ENCODE measurements at places on chromosomes 1 and 21.

GRCh38 chr21:25709684-25710265, 24.9 kb downstream of the ATP5PF start:
- no peak for DNase-seq

DNA sequence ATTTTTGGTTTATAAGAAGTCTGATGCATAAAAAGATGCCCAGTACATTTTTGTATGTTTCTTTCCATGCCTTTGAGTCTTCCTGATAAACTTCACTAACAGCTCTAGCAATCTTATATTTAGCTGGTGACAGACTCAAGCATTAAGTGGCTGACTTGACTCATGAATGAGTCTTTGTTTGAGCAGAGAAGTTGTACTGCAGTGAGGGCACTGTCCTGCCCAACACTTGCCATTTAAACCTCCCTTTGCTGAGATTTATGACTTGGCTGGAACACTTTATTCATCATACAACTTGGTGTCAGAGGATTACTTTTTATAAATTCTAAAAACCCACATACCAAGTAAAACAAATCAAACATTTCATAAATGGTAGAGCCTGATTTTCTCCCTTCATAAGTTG, 14.6 kb upstream of the CAMSAP2 start:
- no peak for DNase-seq

GRCh38 chr1:182397653-182398393, 2.6 kb downstream of the TEDDM1 start:
- no peak for DNase-seq

DNA sequence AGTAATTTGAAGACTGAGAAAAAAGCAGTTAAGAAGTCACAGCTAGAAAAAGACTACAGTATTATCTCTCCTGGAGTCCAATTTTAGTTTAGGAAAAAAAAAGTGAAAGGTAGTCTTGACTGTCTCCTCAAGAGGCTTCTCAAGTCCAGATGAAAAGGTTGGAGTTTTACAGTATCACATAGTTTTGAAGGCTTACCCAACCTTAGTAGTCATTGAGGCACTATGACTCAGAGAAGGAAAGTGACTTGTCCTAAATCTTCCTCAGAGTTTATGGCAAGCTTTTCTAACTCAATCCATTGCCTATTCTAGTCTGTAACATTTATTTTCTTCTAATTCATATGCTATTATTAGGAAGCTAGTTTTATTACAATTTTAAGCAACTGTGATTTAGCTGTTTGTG, 174.9 kb downstream of the DPYD start:
- no peak for DNase-seq

- no peak for DNase-seq
These were observed 21.3 kb upstream of the PRSS38 start for GRCh38 chr1:227793948-227794816.

DNA sequence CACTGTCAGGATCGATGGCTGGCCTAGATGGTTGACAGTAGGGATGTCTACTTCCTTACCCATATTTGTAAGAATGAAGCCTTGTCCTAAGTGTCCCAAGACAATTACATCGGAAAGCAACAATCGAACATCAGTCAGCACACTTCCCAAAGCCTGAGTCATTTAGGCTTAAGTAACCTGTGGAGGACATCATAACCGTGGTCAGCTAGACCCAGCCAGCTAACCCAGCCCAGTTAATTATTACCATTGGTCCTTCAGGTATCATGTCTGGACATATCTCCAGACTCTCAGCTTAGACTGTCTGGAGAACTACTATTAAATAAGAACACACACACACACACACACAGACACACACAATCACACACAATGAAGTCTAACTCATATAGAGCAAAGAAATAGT, 264.7 kb downstream of the TRABD2B start:
- no peak for DNase-seq

- DNase-seq: no peak
These were observed 5.9 kb downstream of the LHX9 start for GRCh38 chr1:197923038-197923437.

DNA sequence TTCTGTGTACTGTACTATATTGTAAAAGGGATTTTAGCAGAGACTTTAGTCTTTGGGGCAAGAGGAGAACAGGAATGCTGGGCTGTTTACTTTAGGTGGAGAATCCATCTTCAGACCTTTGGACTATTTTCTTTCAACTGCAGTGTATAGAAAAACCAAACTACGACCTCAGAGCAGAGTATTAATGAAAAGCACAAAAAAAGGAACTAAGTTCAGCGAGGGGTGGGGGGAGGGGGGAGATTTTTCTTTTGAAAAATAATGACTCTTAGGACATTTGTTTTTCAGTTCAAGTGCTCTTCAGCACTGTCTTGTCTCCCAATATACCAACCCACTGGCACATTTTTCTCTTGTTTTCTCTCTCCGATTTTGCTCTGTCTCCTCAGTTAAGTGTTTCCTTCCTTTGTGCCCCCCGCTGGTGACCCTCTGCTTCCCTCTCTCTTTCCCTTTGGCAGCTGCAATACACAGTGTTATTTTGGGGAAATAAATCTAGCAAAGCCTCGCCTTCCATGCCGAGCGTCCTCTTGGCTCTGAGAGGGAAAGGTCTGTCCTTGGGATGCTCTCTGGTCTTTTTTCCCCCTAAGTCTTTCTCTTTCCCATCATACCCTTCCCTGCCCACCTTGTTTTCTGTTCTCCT, 44.8 kb downstream of the ACP6 start:
- no peak for DNase-seq

DNA sequence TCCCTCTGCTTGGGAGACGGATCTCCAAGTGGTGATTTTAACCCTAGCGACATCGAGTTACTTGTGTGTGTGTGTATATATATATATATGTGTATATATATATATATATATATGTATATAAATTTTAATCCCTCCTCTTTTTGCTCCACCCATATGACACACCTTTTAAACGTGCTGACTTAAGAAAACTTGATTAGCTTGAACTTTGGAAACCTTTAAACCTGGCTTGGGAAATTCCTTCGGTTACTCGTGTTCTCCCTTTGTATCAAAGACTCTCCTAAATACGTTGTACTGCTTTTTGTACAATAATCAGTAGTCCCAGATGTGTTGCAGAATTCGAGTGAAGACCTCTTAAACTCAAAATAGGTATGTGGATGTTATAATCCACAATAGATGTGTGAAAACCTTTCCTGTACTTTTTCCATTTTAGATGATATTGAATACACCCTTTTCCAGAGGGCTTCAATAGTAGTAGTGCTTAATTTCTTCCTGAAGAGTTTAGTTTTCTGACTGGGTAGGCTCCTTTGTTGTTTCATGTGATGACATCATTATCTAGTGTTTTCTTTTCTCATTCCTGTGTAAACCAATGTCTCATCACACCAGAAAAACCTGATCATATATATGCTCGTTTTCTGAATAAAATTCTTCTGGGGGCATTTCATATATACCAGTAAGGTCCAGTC, 1.4 kb downstream of the RNF11 start:
- DNase-seq: no peak

GRCh38 chr1:8010080-8010664, 15.9 kb downstream of the ERRFI1 start:
- DNase-seq: no peak
